ENCODE measurements at places on chromosomes 16 and 17.
A peak's percentile ranks its signal among the peaks of the same experiment; 100 is the strongest.

DNA sequence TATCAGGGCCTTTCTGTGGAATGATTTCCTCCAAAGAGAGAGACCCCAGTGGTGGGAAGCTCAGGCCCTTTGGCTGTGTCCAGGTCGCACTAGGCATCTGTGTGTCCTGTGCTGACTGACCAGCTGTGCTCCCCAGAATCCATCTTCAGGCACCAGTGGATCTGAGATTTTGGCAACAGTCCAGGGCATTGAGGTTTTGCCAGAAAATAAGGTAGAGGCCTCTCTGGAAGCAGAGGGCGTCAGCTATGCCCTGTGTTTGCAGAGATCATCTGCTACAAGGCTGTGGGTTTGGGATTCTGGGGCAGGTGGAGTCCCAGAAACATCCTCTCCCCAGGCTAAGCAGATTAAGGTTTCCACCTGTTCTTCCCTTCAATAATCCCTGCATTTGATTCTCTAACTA, 57.5 kb upstream of the TOB1 start:
- H3K27ac ChIP-seq: no peak overlapping the region
- DNase-seq: no peak
- H3K4me3 ChIP-seq: no peak overlapping the region
- no peaks in the 10 kb centered on the region for H3K36me3 ChIP-seq

DNA sequence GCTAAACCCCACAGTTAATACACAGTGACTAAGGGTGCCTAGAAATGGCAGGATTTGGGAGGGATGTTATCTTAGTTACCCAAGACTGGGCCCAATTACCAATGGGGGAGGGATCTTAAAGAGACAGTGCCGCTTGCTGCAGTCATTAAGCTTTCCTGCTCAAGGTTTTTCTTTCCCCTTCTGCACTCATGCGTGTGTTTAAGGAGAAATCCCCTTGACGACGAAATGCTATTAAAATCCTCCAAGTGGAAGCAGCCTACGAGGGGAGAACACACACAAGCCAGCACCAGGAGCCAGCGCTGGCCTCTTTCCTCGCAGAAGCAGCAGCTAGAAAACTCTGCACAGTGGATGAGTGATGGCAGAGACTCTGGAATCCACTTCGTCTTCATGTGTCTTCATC, 22.0 kb downstream of the SALL1 start:
- H3K36me3 ChIP-seq: no peaks in the 10 kb centered on the region
- no peak overlapping the region for H3K4me3 ChIP-seq
- DNase-seq: no peak
- H3K27me3 ChIP-seq: peaks cover 16% of the 10 kb centered on the region
- H3K4me1 ChIP-seq: no peaks in the 10 kb centered on the region

- no peak overlapping the region for H3K27ac ChIP-seq
- H3K4me3 ChIP-seq: no peak overlapping the region
- DNase-seq: no peak
- H3K4me1 ChIP-seq: peaks cover 4% of the 10 kb centered on the region
- H3K27me3 ChIP-seq: no peaks in the 10 kb centered on the region
Observed at GRCh38 chr16:11051879-11052808, 107.8 kb downstream of the CLEC16A start.

GRCh38 chr17:4919511-4920047, 12.5 kb upstream of the GP1BA start:
- H3K27ac ChIP-seq: no peak overlapping the region
- H3K27me3 ChIP-seq: no peaks in the 10 kb centered on the region
- H3K36me3 ChIP-seq: no peaks in the 10 kb centered on the region
- H3K4me3 ChIP-seq: no peak overlapping the region
- H3K4me1 ChIP-seq: no peaks in the 10 kb centered on the region
- no peak for DNase-seq

DNA sequence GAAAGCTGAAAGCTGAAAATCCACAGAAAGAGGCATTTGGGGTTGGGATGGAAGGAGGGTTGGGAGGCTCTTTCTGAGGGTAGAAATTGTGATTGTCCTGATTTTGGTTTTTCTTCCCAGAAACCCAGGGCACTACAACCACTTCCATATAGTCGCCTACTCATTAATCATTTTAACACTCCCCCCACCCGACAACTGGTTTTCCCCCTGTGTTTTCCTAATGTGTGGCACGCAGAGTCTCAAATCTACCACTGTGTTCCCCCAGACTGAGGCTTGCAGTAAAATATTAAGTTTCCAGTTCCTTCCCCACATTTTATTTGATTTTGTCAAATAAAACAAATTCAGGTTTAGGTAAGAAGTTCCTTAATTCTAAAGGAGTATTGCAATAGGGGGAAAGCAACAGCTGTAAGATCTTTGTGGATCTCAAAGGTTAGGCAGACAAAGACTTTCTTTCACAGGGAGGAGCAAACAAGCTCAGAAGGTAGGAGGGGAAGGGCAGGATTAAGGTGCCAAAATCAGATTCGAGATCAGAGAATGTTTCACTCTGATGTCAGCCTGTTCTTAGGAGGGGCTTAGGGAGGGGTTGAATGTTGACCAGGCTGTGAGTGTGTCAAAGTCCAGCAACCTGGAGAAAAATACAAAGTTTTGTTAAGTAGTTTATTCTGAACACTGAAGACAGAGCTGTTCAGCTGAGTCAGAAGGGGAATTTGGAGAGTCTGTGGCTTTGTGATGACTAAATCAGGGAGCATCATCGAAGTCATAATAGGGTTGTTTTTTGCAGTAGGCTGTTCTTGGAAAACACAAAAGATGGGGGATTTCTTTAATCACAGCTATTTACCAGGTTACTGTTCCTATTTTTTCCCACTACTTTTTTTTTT, 3.6 kb downstream of the ZNF267 start:
- H3K36me3 ChIP-seq: no peaks in the 10 kb centered on the region
- H3K27ac ChIP-seq: no peak overlapping the region
- peaks cover 55% of the 10 kb centered on the region for H3K4me1 ChIP-seq
- no peak overlapping the region for H3K4me3 ChIP-seq
- no peak for DNase-seq

DNA sequence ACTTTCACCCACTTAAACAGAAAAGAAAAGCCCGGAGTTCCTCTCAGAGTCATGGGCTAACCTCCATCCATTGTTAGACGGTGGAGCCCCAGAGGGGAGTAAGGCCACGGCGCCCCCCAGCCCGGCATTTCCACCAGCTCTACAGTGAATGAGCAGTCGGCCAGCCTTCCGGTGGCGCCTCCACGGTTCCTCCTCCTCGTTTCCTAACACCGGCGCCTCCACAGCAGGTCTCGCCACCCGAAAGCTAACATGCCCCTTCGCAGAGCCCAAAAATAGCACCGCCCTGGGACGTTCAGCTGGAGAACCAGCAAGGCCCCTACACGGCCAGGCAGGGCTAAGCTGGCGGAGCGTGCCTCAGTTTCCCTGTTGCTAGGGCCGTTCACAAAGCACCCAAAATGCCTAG, 858 bp downstream of the MMD start:
- H3K27me3 ChIP-seq: peaks cover 3% of the 10 kb centered on the region
- peak; percentile 55 for DNase-seq
- H3K4me1 ChIP-seq: peaks cover 16% of the 10 kb centered on the region
- H3K27ac ChIP-seq: peak overlapping the region; percentile 76

DNA sequence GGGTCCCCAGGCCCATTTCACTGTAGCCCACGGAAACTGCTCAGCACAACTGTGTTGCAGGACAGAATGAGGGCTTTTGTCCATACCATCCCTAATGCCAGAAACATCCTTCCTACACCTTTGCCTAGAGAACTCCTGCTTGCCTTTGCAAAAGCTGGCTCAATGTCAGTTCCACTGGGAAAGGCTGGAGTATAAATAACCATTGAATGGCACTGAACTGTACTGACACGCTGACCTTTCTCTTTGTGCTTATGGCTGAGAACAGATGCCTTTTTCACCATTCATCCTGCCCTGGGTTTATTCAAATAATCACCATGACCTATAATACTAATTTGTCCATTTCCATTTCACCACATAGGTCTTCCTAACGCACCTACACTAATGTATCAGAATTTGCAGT, 300.3 kb downstream of the XYLT1 start:
- no peak overlapping the region for H3K27ac ChIP-seq
- no peaks in the 10 kb centered on the region for H3K27me3 ChIP-seq
- no peak overlapping the region for H3K4me3 ChIP-seq
- H3K36me3 ChIP-seq: no peaks in the 10 kb centered on the region

DNA sequence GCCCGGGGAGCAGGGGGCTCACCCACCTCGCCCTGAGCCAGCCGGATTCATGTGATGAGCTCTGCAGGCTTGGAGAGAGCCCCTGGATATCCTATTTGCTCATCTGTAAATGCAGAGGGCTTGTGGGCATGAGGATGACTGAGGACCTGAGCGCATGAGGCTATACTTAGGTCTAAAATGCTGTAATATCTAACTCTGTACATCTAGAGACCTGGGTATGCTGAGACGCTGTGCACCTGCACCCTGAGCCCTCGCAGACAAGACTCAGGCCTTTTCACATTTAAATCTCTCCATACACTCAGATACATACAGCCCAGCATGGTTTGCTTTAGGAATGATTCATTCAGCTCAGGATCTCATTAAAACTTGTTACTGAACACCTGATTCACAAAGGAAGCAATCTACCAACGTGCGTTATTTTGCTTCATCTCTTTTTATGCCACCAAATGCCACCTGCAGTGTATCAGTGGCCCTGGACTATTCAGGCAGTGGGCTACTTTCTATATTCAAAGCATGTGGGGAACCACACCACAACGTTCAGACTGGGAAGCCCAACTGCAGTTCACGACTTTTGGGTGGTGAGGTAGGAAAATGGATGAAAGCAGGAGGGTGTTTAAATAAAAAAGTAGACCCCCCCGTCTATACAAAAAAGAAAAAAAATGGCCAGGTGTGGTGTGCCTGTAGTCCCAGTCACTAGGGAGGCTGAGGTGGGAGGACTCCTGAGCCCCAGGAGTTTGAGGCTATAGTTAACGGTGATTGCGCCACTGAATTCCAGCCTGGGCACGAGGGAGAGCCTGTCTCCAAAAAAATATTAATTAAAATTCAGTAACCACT, 12.0 kb downstream of the USP7 start:
- DNase-seq: no peak
- no peaks in the 10 kb centered on the region for H3K27me3 ChIP-seq
- H3K36me3 ChIP-seq: no peaks in the 10 kb centered on the region
- peaks cover 19% of the 10 kb centered on the region for H3K4me1 ChIP-seq
- H3K27ac ChIP-seq: no peak overlapping the region

DNA sequence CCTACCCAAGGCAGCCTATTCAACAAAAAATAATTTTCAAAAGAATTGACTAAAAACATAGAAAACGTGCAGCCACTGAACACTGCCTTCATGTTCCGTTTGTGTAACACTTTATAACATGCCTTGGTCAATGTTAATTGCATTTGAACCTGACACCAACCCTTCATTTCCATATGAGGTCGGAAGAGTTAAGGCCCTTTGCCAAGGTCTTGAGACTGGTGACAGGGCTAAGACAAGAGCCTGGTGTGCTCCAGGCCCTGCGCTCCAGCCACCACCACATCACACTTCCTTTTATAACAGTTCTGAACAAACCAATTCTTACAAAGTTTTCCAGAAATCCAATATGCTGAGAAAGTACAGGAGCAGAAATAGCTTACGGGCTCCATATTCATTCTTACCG, 4.2 kb downstream of the BBS2 start:
- DNase-seq: no peak
- peak overlapping the region; percentile 31 for H3K27ac ChIP-seq
- peaks cover 18% of the 10 kb centered on the region for H3K4me1 ChIP-seq
- H3K4me3 ChIP-seq: no peak overlapping the region
- H3K36me3 ChIP-seq: no peaks in the 10 kb centered on the region

DNA sequence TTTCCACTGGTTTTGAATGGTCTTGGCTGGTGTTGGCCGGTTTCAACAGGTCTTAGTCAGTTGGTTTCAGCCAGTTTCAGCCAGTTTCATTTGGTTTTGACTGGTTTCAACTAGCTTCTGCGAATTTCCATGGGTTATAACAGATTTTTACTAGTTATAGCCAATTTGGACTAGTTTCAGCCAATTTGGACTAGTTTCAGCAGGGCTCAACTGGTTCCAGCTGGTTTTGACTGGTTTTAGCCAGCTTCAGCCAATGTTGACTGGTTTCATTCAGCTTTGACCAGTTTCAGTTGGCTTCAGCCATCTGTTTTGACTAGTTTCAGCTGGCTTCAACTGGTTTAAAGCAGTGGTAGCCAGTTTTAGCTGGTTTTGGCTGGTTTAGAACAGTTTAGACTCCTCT, 432.6 kb downstream of the UTP18 start:
- H3K27me3 ChIP-seq: no peaks in the 10 kb centered on the region
- H3K4me3 ChIP-seq: no peak overlapping the region
- no peaks in the 10 kb centered on the region for H3K4me1 ChIP-seq
- H3K36me3 ChIP-seq: no peaks in the 10 kb centered on the region
- no peak overlapping the region for H3K27ac ChIP-seq
- DNase-seq: no peak

- no peak overlapping the region for H3K4me3 ChIP-seq
- peaks cover 22% of the 10 kb centered on the region for H3K27me3 ChIP-seq
- no peaks in the 10 kb centered on the region for H3K4me1 ChIP-seq
- H3K36me3 ChIP-seq: no peaks in the 10 kb centered on the region
Observed at GRCh38 chr16:23048164-23048563, 101.1 kb downstream of the USP31 start.

GRCh38 chr16:72023962-72024361, 15.4 kb downstream of the DHODH start:
- H3K27me3 ChIP-seq: no peaks in the 10 kb centered on the region
- DNase-seq: no peak
- H3K27ac ChIP-seq: no peak overlapping the region

- H3K27me3 ChIP-seq: no peaks in the 10 kb centered on the region
- no peaks in the 10 kb centered on the region for H3K36me3 ChIP-seq
- no peak for DNase-seq
- H3K4me1 ChIP-seq: peaks cover 25% of the 10 kb centered on the region
Observed at GRCh38 chr16:81435567-81435966, 9.0 kb upstream of the CMIP start.

All from adrenal gland (tissue), 19 donors.